A673 (cell line): ENCODE measurements at places on chromosomes 1 and 21. TPM values are rescaled to one million over a fixed set of nuclear protein-coding genes. Genes with fewer than 3 reads are reported as not detected.

Gene TRIM58
- total RNA-seq, result not detected in 2 replicates

Gene MXRA8
- 0.55 and 0.73 TPM in 2 replicates for total RNA-seq

Gene WDR64
- total RNA-seq, result not detected in 2 replicates

Gene CD53
- 0.19 and 0.35 TPM in 2 replicates for total RNA-seq

Gene FAM131C
- total RNA-seq, result 0.71 and 1.3 TPM in 2 replicates

Gene LCE1A
- total RNA-seq, result not detected in 2 replicates

Gene MIB2
- total RNA-seq, result 38.7 and 49.8 TPM in 2 replicates

- DNase-seq, result peak; percentile 62
Observed at GRCh38 chr1:51264451-51264850, 28.4 kb downstream of the RNF11 start.

DNA sequence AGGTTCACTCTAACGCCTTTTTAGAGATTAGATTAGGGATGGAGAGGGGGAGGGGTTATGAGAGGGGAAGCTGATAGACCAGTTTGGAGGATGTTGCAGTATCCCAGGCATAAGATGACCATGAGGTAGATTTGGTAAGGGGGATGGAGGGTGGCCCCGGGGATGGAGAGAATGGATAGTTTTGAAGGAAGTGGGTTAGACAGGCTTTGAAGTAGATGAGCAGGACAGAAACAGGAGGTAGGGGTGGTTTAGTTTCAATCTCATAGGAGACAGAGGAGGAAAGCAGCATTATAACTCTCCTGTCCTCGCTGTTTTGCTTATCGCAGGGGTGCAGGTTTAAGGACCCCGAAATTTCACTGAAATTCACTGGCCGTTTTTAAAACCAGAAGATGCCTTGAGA lies 11.8 kb downstream of the UBIAD1 start:
- DNase-seq, result no peak

DNA sequence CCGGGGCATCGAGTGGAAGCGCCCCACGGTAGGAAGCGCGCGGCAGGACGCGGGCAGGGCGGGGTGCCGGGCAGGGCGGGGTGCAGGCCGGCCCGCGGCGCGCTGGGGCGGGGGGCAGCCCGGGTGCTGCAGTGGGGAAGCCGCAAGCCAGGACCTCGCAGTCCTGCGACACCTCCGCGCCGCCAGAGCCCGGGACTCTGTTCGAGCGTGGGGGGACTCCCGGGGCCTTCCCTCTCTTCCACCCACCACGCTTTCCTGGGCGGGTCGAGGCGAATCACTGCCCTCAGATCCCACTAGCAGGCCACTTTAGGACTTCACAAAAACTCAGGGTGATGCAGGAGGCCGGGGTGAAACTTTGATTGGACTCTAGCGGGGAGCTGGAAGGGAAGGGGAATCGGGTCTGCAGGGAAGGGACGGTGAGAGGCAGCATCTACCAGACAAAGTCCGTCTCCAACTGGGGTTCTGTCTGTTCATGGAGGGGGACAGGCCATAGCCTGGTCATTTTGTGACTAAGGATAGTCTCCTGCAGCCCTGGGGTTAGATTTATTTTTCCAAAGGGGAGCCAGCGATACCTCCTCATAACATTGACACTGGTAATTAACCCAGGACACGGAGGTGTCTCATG lies 623 bp downstream of the CAPN2 start:
- peak; percentile 53 for DNase-seq

DNA sequence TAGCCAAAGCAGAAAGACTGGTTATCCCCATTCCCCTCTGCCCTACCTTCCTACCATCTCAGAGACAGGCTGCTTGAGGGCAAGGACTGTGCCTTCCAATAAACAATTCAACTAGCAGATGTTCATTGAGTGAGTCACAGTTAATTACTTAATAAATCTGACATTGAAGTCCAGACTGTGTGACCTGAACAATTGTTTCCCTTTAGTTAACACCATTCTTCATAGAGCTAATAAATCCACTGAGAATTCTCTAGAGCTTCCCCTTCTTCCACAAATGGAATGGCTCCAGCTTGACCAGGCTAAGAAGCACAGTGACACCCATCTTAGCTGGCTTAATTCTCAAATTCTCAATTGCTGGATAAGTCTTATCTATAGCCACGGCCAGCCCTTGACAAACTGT lies 61.9 kb upstream of the GJA5 start:
- DNase-seq, result no peak

DNA sequence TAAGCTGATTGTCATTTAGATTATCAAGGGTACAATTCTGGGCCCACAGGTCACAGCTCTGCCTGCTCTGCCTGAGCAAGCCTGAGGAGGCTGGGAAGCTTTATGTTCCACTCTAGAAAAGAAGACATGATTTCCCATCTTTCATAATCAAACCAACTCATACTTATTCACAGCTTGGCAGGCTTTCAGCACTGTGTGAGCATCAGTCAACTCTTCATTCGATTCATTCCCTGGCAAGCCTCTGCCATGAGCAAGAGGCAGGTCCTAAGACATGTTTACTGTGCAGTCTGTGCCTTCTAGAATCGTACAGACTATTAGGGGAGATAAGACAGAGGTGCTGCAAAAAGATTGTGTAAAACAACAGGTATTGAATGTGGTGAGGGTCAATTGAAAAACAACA lies 24.5 kb upstream of the KIRREL1 start:
- DNase-seq, result peak; percentile 73

DNA sequence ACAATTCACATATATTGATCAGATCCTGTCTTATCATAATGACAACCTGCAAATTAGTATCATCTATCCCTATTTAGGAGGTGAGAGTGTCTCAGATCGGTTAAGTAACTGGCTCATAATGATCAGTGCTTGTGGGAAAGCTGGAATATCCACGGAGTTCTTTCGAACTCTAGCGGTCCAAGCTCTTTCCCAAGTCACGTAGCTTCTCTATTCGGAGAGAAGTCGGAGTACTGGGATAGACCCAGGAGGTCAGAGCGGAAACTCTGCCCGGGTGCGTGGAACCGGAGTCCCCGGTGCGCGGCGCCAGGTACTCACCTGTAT lies 339 bp downstream of the PTGS2 start:
- DNase-seq, result no peak

GRCh38 chr1:201378804-201379203 lies 1.3 kb upstream of the TNNT2 start:
- no peak for DNase-seq

- DNase-seq, result no peak
Observed at GRCh38 chr1:51491166-51491981, 27.7 kb downstream of the EPS15 start.

GRCh38 chr1:116586741-116587143 lies 15.9 kb upstream of the CD58 start:
- peak; percentile 28 for DNase-seq

- peak; percentile 82 for DNase-seq
Observed at GRCh38 chr1:183227422-183228346, 41.6 kb downstream of the LAMC2 start.

DNA sequence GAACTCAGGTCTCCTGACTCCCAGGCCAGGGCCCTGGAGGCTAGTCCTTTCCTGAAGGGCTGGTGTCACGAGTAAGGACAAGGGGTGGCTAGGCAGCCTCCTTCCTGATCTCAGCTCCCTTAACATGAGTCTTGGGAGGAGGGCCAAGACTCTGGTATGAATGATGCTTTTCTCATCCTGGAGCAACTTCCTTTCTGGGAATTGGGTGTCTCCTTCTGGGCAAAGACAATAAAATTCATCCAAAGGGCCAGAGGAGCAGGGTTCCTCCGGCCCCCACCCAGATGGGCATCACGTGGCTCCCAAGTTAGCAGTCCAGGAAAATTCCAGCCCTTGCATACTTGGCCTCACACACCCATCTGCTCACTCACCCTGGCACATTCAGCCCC lies at the start of gene FAM167B:
Gene FAM167B (plus strand): TSS at position 335 of the 386 bp plus-strand sequence. CDS start 200 bp downstream, outside the sequence.
- DNase-seq, result no peak

GRCh38 chr21:43025636-43026180 lies 49.9 kb downstream of the CBS start:
- peak; percentile 71 for DNase-seq

DNA sequence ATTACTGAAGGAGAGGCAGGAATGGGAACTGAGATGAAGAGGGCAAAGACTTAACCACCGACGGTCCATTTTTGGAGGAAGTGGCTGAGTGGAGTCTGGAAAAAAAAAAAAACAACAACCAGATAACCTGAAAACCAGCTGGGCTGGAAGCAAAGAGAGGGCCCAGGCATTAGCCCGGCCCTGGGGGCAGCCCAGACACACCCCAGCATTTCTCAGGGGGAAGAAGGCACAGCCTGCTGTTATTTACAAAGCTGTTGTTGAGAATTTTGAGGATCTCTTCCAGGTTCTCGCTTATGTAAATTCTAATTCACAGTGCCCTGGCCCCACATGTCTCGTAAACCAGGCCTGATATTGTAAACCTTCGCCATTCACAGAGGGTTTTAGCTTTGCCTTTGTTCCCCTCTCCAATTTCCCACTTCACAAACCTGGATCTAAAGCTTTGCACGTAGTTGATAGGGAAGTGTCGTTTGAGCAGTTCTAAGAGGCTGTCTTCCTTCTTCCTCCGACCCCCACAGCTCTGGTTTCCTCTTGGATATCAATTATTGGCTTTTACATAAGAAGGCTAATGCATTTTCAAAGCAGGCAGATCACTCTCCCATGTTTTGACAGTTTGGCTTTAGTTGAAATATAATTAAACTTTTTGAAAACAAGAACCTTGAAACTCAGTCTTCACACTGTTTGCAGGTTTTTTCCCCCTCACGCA lies 161.8 kb upstream of the IRF2BP2 start:
- DNase-seq, result peak; percentile 3

- DNase-seq, result no peak
Observed at GRCh38 chr21:15850645-15851044, 120.9 kb downstream of the USP25 start.

- peak; percentile 50 for DNase-seq
Observed at GRCh38 chr21:45698493-45699184, 55.1 kb downstream of the PCBP3 start.

DNA sequence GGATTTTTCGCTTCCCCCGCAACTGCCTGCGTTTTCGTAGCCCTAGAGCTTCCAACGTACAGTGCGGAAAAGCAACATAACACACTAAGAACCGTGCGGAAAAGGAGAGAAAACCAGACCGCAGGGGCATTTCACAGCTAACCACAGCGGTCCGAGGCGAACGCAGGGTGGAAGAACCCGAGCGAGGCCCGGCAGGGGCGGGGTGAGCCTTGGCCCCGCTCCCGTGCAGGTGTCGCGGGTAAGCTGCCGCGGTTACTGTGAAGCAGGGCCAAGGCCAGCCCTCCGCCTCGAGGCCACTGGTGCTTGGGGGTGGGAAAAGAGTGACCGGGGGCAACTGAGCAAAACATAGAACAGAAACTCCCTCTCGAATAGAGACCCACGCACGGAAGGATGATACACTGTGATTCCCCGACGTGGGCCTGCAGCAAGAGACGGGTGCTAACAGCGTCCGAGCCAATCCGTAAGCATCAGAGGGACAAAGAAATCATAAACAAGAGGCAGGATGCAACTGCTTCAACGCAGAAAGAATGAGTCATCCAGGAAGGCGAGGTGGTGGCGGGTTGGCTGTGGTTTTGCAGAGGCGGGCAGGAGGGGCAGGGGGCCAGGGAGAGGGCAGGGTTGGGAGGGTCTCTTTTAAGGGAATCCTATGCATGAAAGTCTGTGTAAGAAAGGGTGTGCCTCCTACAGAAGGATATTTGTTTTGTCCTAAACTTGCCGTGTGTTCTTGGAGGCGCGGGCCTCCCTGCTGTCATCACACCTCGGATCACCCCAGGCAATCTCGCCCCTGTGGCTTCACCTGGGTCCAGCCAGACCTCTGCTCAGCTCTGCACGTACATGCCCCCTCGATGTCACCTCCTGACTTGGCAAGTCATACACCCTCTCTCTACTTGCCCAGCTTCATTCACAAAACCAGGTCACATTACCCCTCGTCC lies 7.3 kb downstream of the GNG4 start:
- DNase-seq, result no peak

- DNase-seq, result no peak
Observed at GRCh38 chr1:2268285-2269056, 40.4 kb downstream of the SKI start.

- DNase-seq, result no peak
Observed at GRCh38 chr1:7374563-7375160, 396.4 kb upstream of the VAMP3 start.

- peak; percentile 80 for DNase-seq
Observed at GRCh38 chr1:55288245-55288644, 73.1 kb upstream of the USP24 start.

- no peak for DNase-seq
Observed at GRCh38 chr1:214272964-214273533, 7.9 kb upstream of the SMYD2 start.

GRCh38 chr21:41673596-41674335 lies 93.1 kb downstream of the RIPK4 start:
- DNase-seq, result no peak

DNA sequence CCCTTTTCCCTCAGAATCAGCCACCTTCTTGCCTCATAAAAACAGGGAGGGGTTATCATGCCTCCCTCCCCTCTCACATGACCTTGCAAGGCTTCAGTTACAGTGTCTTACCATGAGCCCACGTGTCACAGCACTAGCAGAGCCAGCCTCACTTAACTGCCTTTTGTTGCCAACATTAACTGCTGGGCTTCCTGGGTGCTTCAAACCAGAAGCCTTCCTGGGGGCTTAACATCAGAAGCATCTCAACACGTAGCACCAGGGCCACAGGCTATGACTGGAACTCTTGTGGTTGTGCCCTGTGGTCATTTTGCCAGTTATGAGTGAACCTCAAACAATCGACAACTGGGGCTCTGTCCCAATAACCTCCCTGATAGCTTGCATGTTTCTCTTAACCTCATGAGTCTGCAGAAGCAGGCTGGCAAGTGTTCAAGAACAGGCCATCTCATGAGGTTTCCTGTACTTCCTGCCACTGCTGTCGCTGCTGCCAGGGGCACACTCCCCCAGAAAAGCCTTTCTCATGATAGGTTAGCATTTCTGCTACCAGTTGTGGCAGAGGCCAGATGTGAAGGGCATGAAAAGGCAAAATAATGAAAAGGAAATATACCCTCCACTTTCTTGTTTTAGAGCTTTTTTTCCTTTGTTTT lies 132.2 kb downstream of the GLUL start:
- peak; percentile 8 for DNase-seq

GRCh38 chr21:22791986-22792560 lies 1793.9 kb downstream of the NCAM2 start:
- peak; percentile 88 for DNase-seq

- DNase-seq, result no peak
Observed at GRCh38 chr1:112694363-112694929, 12.5 kb downstream of the RHOC start.

DNA sequence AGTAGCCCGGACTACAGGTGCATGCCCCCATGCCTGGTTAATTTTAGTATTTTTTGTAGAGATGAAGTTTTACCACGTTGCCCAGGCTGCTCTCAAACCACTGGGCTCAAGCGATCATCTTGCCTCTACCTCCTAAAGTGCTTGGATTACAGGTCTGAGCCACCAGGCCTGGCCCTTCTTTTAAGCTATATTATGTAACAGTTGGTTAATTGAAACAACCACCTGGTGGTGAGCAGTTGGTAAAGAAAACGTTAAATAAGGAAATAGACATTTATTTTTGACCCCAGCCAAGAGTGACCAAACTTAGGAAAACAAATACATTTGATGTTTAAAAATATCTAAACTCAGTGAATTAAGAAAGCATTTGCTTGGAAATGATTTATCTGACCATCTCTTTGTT lies 12.1 kb upstream of the PDC start:
- no peak for DNase-seq

DNA sequence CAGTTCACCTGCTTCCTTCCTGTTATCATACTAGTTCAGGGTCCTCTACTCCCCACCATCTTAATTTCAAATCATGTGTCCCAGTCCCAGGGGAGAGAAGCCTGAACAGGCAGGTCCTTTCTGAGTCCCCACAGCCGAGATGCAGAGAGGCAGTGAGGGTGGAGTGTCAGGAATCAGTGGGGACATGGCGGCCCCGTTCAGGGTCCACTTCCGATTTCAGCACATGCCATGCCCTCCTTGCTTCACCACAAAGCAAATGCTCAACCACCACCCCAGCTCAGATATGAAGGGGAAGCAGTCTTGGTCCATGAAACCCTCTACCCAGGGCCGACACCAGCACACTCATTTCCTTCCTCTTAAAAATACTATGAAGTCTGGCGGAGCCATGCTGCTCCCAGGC lies 5.2 kb upstream of the SEMA4A start:
- no peak for DNase-seq
